A549 treated with DMSO at 1 μM for 4 hours (cell line): ENCODE measurements at places on chromosomes 1 and 21. TPM values are rescaled to one million over a fixed set of nuclear protein-coding genes. Genes with fewer than 3 reads are reported as not detected.

Gene LRRC71
- total RNA-seq = 0.11 to 0.38 TPM (median 0.16 TPM) in 4 of 5 replicates, not detected in the other

Gene DCST1
- not detected in 5 replicates for total RNA-seq

Gene CA14
- total RNA-seq = not detected in 5 replicates

Gene LYPD8
- total RNA-seq = 0.11 to 0.32 TPM (median 0.17 TPM) in 3 of 5 replicates, not detected in the others

Gene SYNC
- total RNA-seq = 9.6 to 16.2 TPM (median 10.9 TPM) in 5 replicates

Gene METTL18
- 5.4 to 7.8 TPM (median 6.9 TPM) in 5 replicates for total RNA-seq
